ENCODE measurements at places on chromosomes 4 and X.

GRCh38 chr4:184350213-184350817, 124.0 kb downstream of the IRF2 start:
- no peak for DNase-seq

DNA sequence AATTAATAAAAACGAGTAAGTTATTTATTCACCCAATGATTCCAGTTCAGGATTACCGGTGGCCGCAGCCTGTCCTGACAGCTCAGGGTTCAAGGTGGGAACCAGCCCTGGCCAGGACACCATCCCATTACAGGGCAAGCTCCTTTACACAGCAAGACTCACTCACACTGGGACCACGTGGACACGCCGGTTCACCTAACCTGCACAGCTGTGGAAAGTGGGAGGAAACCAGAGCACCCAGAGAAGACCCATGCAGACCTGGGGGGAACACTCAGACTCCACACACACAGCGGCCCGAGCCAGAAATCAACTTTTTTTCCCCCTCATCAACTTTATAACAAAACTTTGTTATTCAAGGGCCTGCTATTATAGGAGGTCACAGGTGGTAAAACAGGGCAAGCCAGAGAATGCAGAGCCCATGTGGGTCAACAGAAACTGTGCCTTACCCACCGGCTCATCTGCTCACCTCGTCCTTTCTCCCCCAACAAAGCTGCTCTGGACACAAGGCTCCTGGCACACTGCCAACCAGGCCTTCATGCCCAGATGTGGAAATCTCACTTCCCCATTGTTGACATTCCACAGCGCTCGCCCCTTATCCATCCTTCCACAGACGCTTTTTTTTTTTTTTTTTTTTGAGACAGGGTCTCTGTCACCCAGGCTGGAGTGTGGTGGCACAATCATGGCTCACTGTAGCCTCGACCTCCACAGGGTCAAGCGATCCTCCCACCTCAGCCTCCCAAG, 8.0 kb upstream of the ODAPH start:
- DNase-seq, result no peak

DNA sequence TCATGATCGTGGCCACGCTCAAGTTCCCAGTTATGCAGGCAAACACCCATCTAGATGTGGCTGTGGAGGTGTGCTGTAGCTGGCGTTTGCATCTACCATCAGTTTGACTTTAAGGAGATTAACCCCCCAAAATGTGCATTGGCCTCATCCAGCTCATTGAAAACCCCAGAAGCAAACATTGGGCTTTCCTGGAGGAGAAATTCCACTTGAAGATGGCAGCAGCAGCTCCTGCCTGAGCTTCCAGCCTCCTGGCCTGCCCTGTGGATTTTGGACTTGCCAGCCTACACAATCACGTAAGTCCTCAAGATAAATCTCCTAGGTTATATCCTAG, 30.2 kb upstream of the SLC25A6 start:
- DNase-seq, result no peak

- DNase-seq, result no peak
Measured at GRCh38 chrX:22533898-22534297, 261.2 kb downstream of the CBLL2 start.

GRCh38 chrX:19593690-19594089, 78.4 kb upstream of the MAP3K15 start:
- no peak for DNase-seq

DNA sequence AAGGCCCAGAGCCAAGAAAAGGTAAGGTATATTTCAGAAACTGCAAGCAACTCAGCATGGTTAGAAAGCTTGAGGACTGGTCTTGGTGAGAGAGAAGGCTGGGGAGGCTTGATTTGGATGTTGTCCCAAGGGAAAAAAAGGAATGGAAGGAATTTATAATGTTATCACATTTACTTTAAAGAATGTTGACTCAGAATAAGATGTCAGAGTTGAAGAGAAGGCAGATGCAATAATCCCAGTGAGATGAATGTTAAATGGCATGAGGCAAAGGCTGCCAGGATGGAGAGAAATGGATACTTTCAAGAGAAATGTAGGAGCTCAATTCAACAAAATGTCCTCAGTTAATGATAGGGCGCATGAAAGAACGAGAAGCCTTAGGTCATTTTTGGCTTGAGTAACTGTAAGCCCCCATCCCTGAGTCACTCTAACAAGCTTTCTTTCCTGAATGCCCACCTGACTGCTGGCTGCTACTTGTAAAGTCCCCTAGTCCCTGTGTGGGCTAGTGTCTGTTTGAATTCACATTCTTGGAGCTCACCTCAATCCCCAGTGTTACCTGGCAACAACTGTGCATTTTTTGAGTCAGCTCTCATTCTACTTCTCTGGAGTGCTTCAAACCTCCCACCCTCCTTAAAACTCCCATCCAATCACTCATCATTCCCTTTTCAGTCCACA, 103.0 kb upstream of the TAPT1 start:
- DNase-seq, result no peak

DNA sequence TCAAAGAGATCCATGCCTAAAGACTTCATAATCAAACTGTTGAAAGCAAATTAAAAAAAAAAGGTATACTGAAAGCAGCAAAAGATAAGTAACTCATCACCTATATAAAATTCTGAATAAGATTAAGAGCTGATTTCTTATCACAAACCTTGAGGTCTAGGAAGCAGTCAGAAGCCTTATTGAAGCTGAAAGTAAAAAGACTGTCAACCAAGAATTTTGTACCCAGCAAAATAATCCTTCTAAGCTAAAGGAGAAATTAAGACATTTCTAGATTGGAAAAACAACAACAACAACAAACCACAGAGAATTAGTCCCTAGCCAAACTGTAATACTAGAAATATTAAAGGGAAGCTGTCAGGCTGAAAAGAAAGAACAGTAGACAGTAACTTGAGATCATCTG, 622.9 kb downstream of the PCDH7 start:
- DNase-seq, result no peak

DNA sequence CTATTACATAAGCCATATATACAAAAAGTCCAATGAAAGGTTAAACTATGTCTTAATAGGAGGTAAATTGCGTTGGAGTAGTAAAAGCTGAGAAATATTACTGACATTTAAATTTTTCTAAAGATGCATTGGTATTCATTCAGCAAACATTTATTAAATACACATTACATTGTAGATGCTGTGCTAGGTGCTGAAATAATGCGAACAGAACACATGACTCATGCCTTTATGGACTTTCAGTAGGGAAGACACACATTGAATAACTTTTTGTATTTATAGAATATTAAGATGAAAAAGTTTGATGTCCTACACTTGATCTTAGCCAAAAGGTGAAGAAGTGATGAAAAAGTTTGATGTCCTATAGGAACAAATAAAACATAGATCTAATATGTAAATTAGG, 871.1 kb upstream of the SLIT2 start:
- no peak for DNase-seq

DNA sequence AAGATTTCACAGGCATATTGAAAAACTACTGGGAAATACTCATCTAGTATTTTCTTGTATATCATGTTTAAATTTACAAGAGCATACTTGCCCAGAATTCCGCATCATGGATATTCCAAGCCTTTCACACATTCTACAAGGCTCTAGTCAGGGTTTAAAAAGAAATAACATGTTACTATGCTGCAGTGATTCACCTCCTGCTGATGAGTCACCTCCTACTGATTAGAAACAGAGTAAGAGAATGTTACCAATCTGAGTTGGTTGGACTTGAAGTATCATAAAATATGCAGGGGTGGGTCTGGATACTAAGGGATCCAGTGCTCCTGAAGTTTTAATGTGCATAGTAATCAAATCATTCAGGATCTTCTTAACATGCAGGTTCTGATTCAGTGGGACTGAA, 192.0 kb upstream of the ANK2 start:
- DNase-seq, result peak; percentile 95

GRCh38 chrX:111284631-111285293, 14.5 kb upstream of the CAPN6 start:
- no peak for DNase-seq

GRCh38 chr4:80731436-80731835, 299.1 kb upstream of the BMP3 start:
- DNase-seq, result peak; percentile 43

DNA sequence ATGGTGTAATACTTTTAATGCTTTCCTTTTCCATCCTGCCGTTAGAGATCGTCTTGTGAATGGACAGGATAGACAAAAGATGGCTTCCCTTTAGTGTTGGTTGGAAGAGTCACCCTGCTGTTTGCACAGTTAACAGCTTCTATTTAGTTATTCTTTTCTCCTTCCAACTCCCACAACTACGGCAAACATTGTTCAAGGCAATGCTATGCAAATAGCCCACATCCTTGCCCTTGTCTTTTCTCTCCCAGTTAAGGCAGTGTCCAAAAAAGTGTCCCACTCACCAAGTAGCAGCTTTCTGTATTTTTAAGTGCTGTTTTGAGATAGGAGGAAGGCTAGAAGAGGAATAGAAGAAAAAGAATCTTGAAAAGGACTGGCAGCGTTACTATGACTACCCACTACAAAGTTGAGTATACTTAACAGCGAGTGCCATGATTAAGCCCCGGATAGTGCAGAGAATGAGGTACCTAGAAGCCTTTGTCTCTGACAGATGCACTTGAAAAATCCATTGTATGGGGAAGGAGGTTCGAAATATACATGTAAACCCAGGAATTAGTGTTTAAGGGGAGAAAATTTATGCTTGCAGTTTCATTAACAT, 12.1 kb upstream of the RUFY3 start:
- no peak for DNase-seq

GRCh38 chrX:105650986-105651385, 171.4 kb upstream of the NRK start:
- DNase-seq, result no peak

DNA sequence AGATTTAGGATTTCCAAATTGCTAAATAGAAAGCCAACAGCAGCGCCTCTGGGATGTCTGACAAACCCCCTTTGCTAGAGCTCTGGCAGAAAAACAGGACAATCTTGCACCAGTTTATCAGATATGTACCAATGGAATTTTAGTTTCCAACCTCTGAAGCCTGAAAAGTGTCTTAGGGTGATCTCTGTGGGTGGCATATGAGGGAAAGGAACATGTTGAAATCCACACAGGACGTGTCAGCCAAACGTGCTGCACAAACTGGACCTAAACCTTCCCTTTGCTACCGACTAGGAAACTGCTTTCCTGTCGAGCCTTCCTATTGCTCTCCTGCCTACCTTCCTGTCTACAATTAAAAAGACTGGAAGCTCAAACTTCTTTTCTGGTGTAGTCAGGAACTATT, 53.5 kb downstream of the REELD1 start:
- DNase-seq, result no peak

DNA sequence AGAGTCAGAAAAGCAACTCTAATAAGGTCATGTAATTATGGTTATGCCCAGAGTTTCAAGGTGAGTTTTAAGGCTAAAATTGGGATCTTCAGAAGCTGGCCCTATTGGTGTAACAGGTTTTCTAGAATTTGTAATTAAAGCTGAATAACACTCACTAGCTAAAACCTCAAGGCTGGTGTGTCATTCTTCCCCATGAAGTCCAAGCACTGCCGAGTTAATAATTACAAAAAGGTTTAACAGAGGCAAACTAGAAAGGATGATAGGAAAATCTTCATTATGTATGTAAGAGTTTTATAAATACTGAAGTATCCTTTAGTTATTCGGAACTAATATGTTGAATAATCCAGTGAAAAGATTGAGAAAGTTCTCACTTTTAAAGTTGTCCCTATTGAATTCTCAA, 34.3 kb downstream of the MXRA5 start:
- no peak for DNase-seq
